SK-N-SH treated with all-trans-retinoic acid at 6 μM for 48 hours (cell line): ENCODE measurements at places on chromosomes 2 and 18.
A peak's percentile ranks its signal among the peaks of the same experiment; 100 is the strongest.

GRCh38 chr2:241111440-241111805, 9.3 kb upstream of the MTERF4 start:
- no peak for ATAC-seq

DNA sequence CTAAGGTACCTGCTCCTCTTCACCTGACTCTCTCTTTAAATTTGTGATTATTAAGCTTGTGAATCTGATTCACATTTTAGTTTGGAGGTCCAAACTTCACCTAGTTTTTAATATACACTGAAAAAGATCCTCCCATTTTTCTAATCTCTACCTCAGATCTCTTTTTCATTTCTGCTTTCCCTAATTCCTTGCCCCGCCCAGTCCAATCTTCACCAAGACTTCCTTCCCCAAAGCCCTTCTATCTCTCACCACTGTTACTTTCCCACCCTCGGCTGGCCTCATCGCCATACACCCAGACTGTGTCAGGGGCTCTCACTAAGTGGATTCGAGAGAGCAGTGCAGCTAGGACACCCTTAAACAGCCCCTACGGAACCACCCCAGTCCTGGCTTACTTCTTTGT, 40.0 kb downstream of the LBH start:
- no peak for ATAC-seq

- ATAC-seq: peak; percentile 21
These were observed 743 bp downstream of the HADHA start for GRCh38 chr2:26243470-26244308.

GRCh38 chr2:180559771-180560170, 420.6 kb upstream of the UBE2E3 start:
- ATAC-seq: peak; percentile 35; the same call in 1 of the 3 replicates

- peak; percentile 45 for ATAC-seq
These were observed 136.5 kb downstream of the COPS8 start for GRCh38 chr2:237222178-237222577.

DNA sequence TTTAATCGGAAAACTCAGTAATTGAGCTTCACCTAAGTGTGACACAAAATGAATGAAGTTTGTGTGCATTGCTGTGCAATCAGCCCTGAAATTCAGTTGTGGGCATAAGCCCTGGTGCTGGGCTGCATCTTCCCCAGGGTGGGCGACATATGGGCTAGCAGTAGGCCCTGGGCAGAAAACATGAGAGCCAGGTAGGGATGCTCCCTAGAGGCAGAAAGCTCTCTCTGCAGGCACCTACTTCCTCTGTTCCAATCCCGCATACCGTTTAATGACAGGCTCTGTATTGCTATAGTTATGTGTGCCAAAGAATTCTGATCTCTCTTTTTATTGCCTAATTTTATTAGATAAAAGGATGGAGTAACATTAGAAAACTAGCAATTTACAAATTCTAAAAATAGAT, 456.7 kb downstream of the NRXN1 start:
- ATAC-seq: 0 out of 3 replicates have a peak, but pooled peaks have one; percentile 31

- ATAC-seq: no peak
These were observed 12.9 kb upstream of the RPL37A start for GRCh38 chr2:216485745-216486144.

DNA sequence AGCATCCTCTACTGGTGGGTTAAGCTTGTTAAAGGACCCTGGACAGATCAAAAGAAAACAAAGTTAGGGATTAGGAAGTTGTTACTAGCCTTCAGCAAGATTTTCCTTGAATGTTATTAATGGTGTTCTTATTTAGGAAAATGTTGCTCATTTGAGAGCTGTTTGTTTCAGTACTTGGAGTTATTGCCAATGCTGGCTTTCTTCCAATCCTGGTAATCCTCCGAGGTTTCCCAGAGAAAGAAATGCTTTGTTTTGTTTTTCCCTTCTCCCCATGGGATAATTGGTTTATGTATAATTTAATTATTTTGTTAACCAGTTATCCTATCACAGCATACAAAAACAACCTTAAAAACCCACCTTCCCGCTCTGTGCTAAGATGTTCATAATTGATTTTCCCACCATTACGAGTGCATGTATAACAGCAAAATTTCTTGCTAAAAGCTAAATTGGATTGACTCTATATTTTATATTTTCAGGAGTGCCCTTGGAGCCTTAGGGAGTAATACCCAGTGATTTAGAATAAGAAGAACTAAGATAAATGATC, 79.8 kb downstream of the MGAT5 start:
- ATAC-seq: no peak; the same call in 2 of the 3 replicates

GRCh38 chr2:144411473-144411872, 108.4 kb downstream of the ZEB2 start:
- ATAC-seq: no peak

GRCh38 chr2:200864176-200865034, at the start of gene CLK1:
Gene CLK1 (minus strand): TSS chr2:200864658. CDS start chr2:200861862, 2,796 bp downstream.
- peak; percentile 85 for ATAC-seq

DNA sequence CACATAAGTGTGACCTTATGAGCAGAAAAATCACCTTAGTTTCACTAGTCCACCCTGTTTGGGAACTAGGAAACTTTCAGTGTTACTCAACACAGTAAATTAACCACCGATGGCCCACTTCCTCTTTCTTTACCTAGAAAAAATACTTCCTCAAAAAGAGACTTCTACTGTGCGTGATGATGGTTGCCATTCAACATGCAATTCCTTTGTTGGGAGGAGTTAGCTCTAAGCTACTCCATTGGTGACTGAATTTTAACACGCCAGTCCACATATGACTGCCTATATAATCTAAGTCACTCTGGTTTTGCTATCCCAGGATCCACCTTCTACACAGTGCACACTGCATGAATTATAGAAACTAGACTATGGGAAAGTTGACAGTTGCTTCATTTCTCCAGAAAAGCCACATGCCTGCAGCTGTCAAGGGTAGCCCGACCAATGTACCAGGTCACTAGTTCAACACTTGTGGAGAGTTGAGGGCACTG, 47.8 kb upstream of the REG3G start:
- no peak for ATAC-seq

GRCh38 chr2:37189452-37190153, 1.1 kb upstream of the SULT6B1 start:
- ATAC-seq: peak; percentile 95

DNA sequence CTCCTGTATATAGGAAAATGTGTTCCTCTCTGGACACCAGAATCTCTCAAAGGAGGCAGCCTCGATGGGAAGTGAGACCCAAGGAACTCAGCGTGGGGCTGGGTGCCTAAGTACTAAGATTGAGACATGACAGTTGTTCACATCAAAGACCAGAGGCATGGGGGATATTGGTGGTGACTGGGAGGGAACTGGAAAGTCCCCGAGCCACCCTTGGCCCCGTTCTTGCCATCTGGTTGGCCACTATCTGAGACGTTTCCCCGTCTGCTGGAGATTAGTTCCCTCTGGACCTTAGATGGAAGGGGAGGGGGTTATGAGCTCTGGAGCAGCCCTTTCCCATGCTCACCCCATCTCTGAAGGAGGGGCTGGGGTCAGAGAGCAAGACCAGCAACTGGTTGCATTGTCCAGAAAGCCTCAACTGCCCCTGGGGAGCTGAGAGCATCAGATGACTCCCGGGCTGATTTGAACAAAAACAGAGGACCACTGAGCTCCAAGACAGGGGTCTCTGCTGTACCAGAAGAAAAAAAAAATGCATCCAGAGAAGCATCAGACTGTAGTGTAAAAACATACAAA, 11.8 kb downstream of the FBLN7 start:
- ATAC-seq: no peak; the same call in 2 of the 3 replicates

DNA sequence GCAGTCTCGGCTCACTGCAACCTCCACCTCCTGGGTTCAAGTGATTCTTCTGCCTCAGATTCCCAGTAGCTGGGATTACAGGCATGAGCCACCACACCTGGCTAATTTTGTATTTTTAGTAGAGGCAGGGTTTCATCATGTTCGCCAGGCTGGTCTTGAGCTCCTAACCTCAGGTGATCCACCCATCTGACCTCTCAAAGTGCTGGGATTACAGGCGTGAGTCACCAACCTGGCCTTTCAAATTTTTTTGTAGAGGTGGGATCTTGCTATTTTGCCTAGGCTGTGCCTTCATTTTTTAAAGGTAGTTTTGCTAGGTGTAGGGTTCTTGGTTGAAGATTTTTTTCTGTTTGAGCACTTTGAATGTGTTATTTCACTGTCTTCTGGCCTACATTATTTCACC, 6.2 kb downstream of the HAUS1 start:
- no peak for ATAC-seq

DNA sequence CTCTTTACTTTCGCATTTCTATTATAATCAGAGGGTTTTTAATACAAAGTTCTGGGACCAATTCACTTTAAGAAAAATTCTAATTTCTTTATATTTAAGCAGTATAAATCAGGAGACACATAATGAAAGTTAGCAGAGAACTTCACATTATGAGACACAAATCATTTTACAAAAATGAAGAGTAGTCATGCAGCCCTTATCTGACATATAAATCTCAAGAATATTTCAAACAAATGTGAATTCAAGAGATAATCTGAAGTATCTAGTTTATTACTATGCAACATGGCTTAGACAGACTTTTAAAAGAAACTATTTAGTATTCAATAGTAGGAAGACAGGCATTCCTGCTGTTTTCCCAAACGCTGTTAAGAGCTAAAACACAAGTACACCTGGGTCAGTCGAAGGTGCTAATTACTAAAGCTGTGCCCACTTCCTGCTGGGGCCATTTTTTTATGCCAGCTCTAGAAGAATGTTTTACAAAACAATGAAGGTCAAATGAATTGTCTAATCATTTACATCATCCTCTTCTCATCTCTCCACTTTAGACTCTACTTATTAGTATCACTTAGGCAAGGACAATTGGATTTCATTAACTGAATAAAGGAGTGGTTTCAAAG, 40.2 kb downstream of the CWC22 start:
- no peak for ATAC-seq

- peak; percentile 82 for ATAC-seq
These were observed 16.6 kb upstream of the CCNYL1 start for GRCh38 chr2:207694811-207695281.

GRCh38 chr2:96906729-96907114, 36.8 kb upstream of the SEMA4C start:
- no peak for ATAC-seq

GRCh38 chr2:25420820-25421237, 79.1 kb upstream of the DNMT3A start:
- no peak for ATAC-seq

GRCh38 chr2:241798081-241798630, 10.8 kb upstream of the NEU4 start:
- ATAC-seq: no peak

GRCh38 chr18:32888306-32888705, 115.5 kb upstream of the KLHL14 start:
- no peak for ATAC-seq

DNA sequence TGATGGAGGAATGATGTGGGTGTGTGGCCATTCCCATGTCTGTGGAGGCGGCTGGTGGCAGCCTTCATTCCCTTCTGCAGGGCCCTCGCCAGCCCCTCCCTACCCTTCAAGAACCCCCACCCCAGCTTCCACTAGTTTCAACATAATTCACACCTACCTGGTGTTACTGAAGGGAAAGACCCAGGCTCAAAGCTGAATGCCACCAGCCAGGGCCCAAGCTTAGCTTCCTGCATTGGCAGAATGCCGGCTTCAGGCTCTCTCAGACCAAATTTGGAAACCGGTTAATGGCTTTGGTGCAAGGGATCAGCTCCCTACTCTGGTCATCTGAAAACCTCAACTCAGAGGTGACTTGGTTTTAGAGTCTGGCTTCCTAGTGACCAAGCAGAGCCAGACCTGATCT, 16.9 kb downstream of the GAREM2 start:
- no peak for ATAC-seq

- no peak for ATAC-seq
These were observed 53.7 kb downstream of the EPHA4 start for GRCh38 chr2:221518201-221518934.

DNA sequence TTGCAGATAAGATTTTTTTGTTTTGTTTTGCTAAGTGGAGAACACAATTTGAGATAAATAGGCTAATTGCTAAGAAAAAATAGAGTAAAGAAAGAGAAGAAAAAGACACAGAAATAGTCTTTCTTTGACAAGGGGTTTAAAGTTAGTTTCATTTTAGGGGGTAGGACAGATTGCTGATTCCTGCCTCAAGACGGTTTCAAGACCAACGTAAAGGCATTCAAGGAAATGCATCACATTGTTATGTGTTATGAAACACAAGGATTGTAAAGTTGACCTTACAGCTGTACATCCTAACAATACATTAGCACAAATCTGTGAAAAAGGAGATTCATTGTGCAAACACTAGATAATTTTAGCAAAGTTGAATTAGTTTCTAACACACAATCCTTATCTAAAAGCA, 22.7 kb upstream of the ETAA1 start:
- ATAC-seq: peak; percentile 63

- ATAC-seq: no peak
These were observed 256.2 kb downstream of the PIEZO2 start for GRCh38 chr18:10893196-10893595.

DNA sequence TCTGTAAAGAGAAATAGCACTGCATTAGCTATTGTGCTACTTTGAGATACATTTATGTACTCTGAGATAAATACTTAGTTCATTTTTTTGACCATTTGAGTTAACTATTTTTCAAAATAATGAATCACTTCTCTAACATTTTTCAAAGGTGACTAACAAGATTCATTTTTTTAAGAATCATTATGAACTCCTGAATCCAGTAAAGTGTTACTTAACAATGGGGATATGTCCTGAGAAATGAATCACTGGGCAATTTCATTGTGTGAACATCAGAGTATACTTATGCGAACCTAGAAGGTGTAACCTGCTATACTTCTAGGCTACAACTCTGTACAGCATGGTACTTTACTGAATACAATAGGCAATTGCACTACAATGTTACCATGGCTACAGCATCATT, 355.8 kb downstream of the ARL6IP6 start:
- no peak for ATAC-seq

GRCh38 chr18:10367836-10368235, 86.6 kb upstream of the APCDD1 start:
- no peak for ATAC-seq

- no peak for ATAC-seq
These were observed 57.8 kb downstream of the FASTKD2 start for GRCh38 chr2:206823178-206823577.

GRCh38 chr2:138782383-138782782, 2.2 kb upstream of the NXPH2 start:
- no peak for ATAC-seq

DNA sequence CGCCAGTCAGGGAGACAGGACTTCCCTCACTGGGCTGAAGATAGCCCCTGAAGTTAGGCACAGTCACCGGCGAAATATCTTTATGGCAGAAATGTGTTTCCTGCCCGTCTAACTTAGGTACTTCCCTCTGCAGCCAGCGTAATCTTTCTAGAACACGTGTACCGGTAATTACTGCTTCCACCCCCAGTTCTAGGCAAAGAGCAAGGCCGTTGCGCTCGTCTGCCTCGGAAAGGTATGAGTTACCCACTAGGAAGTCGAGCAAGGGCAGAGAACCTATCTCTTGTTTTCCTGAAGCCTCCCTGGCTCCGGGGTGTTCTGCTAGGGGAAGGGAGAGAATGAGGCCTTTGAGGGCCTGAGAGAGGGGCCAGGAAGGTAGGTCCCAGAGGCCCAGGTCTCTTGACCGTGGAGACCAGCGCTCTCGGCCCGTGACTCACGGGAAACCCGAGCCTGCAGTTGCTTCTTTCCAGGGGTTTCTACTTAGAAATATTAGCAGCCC, 70.0 kb downstream of the TWSG1 start:
- peak; percentile 30; the same call in 2 of the 3 replicates for ATAC-seq

- ATAC-seq: peak; percentile 53; the same call in 2 of the 3 replicates
These were observed 10.5 kb upstream of the DSG2 start for GRCh38 chr18:31487246-31488015.

- ATAC-seq: no peak; the same call in 1 of the 3 replicates
These were observed 8.7 kb downstream of the TYMS start for GRCh38 chr18:666177-666576.
